ENCODE measurements at places on chromosomes 6 and 20.

DNA sequence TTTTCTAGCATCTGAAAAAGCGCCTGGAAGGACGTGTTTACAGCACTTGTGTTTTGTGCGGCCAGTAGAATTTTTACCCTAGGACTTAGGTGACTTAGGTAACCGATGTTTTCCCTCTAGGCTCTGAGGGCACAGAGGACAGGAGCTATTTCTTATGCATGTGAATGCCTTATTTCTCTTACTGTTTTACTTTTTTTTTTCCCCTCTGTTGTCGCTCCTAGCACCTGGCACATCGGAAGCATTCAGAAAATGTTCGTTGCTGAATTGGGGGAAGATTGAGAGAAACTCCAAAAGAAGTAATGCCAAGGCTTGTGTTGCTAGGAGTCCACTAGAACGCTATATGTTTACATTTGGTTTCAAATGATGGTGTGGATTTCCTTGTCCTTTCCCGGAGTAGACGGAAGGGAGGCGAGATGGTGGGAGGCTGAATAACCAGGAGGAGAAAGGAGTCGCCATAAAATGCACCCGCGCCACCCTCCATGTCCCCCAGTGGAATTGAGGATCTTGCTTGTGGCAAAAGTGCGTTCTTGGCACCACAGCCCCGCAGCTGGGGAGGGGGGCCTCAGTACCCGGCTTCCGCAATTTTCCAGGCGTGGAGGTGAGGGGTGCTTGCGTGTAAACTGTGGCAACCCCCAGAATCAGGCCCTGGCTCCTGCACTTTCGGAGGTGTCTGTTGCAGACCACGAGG is 6.9 kb downstream of the OLIG3 start:
- DNase-seq: no peak

DNA sequence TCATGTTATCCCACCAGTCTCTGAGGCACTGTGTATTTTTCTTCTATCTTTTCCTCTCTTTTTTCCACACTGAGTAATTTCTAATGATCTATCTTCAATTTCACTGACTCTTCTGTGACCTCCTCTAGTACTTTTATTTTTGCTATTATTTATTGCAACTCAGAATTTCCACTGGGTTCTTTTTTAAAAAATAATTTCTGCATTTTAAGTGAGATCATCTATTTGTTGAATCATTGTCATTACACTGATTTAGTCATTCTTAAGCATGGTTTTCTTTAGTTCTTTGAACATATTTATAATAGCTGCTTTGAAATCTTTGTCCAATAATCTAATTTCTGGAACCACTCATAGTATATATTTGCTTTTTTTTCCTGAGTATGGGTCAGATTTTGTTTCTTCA is 96.7 kb upstream of the SLC22A16 start:
- DNase-seq: no peak

DNA sequence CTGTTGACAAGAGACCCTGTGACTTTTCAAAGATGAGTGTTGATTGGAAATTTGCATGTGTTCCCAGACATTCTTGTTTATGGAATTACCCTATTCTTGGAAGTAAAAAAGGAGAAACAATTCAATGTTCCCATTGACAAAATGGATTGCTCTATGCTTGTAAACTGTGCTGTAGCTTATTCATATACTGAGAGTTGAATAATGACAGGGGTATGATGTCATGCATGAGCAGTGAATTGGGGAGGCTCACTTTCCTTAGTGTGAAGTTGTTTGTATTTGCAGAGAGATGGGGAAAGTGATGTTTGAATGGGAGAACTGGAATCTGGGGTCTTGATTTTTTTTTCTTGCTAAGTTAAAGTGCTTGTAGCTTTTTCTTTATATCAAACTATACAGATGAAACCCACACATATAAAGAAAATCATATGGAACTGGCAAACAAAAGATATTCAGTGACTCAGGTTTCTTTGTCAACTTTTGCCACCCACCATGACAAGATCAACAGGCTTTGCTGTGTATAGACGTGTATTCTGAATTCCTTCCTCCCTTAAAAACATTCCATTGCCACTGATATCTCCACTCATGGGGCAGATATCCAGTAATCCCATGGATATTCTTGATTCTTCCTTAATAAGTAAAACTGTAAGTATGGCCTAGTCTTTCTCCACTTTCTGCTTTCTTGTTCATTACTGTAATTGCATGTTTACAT is 97.8 kb upstream of the JAG1 start:
- peak; percentile 27 for DNase-seq

- DNase-seq: peak; percentile 60
Measured at GRCh38 chr6:42551217-42551616, 12.6 kb upstream of the UBR2 start.
